ENCODE measurements at places on chromosomes 5 and 9.
A peak's percentile ranks its signal among the peaks of the same experiment; 100 is the strongest.

GRCh38 chr5:142296914-142297417, 27.9 kb downstream of the SPRY4 start:
- no peak for DNase-seq

DNA sequence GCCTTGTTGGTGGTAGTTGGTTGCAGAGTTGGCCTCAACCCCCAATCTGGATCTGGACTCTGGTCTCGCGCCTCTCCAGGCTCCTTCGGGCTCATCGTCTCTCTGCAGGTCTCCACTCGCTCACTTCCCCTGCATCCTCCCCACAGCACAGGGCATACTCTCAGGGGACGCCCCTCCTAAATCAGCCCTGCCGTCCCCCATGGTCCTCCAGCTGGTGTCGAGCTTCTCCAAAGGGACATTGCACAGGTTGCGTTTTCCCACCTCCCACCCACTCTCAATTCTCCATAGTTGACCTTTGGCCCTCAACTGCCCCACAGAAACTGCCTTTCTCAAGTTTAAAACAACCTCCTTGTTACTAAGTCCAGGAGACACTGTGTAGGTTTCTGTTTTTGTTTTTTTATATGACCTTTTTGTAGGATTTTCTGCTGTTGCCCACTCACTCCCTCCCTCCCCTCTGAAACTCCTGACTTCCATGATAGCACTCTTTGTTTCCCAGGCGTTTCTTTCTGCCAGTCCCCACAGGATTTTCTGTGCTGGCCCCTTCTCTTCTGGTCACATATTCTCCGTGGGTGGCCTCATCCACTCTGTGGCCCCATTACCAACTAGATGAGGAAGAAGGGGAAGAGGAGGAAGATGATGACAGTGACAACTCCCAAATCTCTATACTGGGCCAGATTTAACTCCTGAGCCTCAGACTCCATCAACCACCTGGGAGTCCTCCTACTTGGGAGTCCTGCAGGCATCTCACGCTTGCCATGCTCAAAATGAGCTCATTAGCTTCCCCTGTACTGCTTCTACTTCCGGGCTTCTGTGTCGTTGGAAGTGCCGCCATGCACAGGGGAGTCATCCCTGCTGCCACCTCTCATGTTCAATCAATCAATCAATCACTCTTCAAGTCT, 50.3 kb downstream of the ALG2 start:
- DNase-seq: no peak

GRCh38 chr5:159402311-159402710, 72.0 kb upstream of the IL12B start:
- peak; percentile 6 for DNase-seq

DNA sequence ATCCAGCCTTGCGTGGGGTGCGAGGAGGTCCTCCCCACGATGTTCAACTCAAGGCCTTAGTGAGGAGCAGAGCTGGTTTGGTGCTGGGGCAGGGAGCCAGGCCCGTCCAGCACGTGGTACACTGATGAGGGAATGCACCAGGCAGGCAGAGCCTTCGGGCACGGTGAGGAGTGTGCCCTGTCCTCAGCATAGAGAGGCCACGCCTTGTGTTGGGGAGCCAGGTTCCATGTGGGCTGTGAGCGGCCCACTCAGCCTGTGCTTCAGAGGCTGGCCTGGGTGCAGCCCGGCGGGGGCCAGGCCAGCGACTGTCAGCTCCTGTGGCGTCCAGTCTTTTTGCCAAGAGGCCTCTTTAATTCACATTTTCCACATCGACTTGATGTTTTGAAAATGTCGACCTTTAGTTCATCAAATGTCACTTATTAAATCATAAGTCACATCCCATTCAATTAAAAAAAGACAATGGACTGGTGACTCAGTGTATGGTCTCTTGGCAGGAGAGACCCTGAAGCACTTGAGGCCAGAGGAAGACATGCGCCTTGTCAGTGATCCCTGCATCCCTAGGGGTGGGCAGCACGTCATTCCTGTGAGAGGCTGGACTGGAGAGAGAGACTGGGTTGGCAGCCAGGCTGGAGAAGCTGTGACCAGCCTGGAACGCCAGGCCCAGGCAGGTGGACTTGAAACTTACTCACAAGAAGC, 21.7 kb downstream of the ERGIC1 start:
- no peak for DNase-seq

DNA sequence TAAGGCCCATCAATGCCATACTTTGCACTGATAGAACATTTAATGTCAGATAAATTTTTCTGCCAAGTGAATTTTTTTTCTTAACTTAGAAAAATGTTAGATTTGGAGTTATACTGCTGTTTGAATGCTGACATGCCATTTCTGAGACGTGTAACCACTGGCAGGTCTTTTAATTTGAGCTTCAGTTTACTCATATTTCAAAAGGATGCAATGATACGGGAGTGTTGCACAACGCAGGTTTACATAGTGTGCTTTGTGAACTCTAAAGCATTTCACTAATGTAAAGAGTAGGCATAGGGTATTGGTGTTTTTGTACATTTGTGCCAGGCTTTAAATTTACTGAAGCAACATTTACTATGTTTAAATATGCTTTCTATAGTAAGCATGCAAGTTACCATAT, 4.2 kb downstream of the ZBTB43 start:
- DNase-seq: no peak

All from activated CD4-positive, alpha-beta T cell treated with anti-CD3 and anti-CD28 coated beads, Interleukin-10, Interleukin-2, amounts not matched to agents 100 ng/mL and 50 ng/mL, durations not matched to agents 16 hours and 8 hours (primary cell).